Muscle of back (tissue), 13 donors: ENCODE measurements at places on chromosomes 2 and 18.

- DNase-seq = no peak
Measured at GRCh38 chr2:225122583-225123486, 80.6 kb upstream of the DOCK10 start.

DNA sequence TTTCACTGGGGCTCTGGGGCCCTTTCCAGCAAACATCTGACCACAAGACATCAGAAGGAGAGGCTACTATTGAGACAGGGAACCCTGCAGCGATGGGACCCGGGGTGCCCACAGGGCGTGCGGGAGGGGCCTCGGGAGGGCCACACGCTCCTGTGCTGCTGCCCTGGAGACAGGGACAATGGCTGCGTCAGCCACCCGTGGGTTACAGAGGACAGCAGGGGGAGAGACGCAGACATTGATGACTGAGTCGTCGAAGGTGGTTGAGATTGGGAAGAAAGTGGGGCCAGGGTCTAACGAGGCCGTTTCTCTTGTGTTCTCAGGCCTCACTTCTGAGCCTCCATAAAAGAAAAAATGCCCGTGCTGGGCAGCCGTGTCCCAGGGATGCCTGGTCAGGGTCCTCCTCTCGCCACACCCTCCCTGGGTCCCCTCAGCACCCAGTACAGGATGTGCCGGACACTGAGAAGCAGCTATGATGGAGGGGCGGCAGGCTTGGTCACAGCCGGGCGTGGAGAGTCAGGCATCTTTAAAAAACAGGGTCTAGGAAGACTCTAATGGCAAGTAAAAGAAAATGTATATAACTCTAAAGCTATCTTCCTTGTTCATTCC, 73.9 kb downstream of the NDUFA10 start:
- no peak for DNase-seq

DNA sequence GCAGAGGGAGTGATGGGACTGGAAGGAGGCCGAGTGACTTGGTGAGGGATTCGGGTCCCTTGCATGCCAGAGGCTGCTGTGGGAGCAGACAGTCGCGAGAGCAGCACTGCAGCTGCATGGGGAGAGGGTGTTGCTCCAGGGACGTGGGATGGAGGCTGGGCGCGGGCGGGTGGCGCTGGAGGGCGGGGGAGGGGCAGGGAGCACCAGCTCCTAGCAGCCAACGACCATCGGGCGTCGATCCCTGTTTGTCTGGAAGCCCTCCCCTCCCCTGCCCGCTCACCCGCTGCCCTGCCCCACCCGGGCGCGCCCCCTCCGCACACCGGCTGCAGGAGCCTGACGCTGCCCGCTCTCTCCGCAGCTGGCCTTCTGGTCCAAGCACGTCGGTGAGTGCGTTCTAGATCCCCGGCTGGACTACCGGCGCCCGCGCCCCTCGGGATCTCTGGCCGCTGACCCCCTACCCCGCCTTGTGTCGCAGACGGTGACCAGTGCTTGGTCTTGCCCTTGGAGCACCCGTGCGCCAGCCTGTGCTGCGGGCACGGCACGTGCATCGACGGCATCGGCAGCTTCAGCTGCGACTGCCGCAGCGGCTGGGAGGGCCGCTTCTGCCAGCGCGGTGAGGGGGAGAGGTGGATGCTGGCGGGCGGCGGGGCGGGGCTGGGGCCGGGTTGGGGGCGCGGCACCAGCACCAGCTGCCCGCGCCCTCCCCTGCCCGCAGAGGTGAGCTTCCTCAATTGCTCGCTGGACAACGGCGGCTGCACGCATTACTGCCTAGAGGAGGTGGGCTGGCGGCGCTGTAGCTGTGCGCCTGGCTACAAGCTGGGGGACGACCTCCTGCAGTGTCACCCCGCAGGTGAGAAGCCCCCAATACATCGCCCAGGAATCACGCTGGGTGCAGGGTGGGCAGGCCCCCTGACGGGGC, 4.6 kb downstream of the PROC start:
- no peak for DNase-seq

DNA sequence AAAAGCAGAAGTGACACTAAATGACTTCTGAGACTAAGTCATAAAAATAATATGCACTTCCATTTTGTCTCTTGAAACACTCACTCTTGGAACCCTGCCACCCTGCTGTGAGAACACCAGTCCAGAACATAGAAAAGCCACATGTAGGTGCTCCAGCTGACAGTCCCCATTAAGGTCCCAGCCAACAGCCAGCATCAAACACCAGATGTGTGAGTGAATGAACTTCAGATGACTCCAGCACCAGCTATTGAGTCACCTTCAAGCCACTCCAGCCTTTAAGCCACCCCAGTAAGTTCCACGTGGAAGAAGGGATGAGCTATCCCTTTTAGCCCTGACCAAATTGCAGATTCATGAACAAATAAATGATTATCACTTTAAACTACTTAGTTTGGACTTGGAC, 31.5 kb upstream of the LGALSL start:
- no peak for DNase-seq

DNA sequence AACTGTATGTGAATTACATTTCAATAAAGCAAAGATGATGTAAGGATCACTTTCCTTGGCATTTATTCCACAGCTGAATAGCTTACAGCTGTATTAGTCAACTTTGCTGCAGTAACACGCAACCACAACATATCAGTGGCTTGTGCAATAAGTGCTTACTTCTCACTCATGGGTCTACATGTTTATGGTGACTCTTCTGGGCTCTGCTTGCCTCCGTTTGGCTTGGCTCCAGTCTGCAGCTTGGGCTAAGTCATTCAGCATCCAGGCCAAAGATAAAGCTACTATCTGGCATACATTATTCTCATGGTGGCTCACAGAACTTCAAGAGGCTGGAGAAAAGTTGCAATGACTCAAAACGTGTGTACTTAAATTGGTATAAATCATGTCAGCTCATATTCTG, 355.0 kb downstream of the RNF144A start:
- no peak for DNase-seq

GRCh38 chr2:219155054-219155644, 5.5 kb downstream of the NHEJ1 start:
- peak; percentile 78 for DNase-seq

DNA sequence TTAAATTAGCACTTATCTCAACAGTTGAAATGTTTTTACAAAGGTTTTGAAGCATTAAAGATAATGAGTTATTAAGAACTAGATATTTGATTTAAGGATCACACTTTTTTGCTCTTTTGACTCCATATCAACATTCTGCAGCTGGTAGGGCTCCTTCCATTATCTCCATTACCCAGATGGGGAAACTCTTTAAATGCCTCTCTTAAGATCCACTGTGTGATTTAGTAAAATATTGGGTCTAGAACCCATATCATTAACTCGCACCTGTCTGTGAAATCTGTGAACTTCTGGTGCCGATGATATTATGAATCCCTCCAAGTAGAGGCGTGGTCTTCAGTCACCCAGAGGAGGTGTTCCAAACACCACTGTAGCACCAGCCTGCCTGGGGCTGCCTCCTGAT, 466.2 kb downstream of the TSN start:
- DNase-seq = no peak

DNA sequence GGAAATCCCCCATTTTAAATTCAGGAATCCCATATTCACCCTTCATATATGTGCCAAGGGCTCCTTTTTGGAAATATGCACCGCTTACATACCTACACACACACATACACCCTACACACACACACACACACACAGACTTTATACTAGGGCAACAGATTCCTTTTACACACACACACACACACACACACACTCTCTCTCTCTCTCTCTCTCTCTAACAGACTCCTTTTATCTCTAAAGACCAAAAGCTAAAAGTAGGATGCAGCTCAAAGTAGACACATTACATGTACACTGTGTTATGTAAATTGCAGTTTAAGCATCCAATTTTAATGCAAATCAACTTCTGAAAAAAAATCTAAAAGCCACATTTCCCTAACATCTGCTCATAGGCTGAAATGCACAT, 130.9 kb upstream of the CAPN13 start:
- DNase-seq = no peak

- no peak for DNase-seq
Measured at GRCh38 chr18:76448256-76449110, 46.6 kb downstream of the ZNF516 start.

- DNase-seq = no peak
Measured at GRCh38 chr2:27118525-27119329, at the start of gene CGREF1. Gene CGREF1 (minus strand): TSS chr2:27119128. CDS start chr2:27104366, 14,762 bp downstream.

GRCh38 chr2:178871536-178871935, 64.3 kb upstream of the TTN start:
- no peak for DNase-seq

GRCh38 chr18:45232061-45232460, 383.2 kb upstream of the SLC14A2 start:
- no peak for DNase-seq

DNA sequence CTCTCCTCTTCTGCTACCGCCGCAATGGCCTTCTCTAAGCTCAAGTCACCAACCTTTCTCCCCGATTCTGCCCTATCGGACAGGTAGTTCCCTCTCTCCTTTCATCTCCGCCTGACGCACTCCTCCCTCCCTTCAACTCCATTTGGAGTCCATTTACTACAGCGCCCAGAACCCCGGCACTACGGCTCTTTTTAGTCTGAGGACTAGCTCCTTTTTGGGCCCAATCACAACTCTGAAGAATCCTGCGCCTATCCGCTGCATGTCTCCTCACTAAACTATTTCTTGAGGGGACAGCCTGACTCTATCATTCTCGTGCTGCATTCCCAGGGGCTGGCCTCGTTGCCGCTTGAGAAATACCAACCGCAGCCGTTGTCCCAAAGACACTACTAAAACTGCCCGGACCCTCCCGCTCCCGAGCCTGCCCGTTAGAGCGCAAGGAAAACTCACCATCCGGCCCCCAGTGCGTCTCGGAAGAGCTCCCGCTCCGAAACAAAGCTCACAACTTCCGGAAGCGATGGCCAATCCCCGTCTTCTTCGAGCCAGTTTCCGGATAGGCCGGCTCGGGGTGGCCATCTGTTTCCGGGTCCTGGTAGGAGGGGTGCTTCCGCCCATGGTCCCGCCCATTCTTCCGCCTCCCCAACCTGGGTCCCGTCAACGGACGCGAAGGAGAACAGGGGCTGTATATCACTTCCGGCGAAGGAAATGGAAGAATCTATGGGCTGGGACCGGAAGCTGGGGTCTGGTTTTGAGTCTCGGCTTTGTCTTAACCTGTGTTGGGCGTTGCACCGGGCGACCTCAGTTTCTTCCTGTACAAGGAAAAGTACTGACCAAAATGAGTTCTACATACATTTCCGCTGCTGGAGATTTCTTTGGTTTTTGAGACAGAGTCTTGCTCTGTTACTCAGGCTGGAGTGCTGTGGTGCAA, at the start of gene TPRKB:
Gene TPRKB, minus strand, starts transcription at position 491 of the 925 bp plus-strand sequence. CDS start 2,776 bp downstream, outside the sequence.
- DNase-seq = peak; percentile 98

DNA sequence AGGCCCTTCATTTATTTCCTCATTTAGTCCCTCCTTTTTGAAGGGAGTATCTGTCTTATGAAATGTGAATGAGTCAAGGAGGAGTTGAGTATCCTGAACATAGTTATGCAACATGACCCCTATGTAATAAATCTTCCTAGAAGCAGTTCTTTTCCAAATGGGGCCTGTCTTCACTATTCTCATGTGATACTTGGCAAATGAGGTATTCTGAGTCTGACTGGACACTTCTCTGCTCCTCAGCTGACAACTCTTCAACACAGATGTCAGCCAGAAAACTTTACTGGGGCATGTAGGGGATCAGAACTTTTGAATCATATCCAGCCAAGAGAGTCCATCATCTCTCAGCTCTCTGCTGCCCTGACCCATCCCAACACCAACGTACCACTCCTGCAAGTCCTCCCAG, 291.6 kb downstream of the ZNF385B start:
- peak; percentile 52 for DNase-seq
